Fibroblast of skin of left quadriceps (primary cell): ENCODE measurements at places on chromosomes 2 and 18.
A peak's percentile ranks its signal among the peaks of the same experiment; 100 is the strongest.

DNA sequence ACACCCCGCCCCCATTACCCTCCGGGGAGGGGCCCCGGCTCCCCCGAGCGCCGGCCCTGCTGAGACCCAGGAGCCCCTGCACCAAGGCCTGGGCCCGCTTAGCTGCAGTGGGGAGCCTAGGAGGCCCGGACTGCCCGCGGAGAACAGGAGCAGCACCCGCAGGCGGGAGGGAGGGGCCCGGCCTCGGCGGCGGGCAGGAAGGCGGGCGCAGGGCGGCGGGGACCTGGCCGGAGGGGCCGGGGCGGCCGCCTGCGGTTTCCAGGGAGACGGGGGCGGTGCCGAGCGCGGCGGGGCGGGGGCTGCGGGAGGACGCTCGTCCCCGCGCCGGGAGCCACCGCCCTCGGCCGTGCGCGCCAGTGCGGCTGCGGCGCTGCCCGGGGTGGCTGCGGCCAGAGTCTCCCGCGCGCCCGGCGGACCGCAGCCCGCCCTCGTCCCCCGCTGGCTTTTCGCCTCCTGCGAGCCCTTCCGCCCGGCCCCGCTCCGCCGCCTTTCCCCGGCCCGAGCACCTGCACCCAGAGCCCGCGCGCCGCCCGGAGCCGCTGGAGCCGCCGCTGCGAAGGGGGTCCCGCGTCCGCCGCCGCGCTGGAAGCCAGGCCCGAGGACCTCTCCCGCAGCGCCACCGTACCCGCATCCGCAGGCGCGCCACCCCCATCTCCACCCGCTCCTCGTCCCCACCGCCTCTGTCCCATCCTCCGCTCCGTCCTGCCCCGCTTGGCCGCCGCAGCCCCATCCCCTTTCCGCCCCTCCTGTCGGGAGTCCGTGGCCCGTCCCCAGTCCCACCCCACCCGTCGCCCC is 17.2 kb downstream of the GPC1 start:
- DNase-seq = no peak

GRCh38 chr2:144826105-144826504 is 306.2 kb upstream of the ZEB2 start:
- DNase-seq = no peak

DNA sequence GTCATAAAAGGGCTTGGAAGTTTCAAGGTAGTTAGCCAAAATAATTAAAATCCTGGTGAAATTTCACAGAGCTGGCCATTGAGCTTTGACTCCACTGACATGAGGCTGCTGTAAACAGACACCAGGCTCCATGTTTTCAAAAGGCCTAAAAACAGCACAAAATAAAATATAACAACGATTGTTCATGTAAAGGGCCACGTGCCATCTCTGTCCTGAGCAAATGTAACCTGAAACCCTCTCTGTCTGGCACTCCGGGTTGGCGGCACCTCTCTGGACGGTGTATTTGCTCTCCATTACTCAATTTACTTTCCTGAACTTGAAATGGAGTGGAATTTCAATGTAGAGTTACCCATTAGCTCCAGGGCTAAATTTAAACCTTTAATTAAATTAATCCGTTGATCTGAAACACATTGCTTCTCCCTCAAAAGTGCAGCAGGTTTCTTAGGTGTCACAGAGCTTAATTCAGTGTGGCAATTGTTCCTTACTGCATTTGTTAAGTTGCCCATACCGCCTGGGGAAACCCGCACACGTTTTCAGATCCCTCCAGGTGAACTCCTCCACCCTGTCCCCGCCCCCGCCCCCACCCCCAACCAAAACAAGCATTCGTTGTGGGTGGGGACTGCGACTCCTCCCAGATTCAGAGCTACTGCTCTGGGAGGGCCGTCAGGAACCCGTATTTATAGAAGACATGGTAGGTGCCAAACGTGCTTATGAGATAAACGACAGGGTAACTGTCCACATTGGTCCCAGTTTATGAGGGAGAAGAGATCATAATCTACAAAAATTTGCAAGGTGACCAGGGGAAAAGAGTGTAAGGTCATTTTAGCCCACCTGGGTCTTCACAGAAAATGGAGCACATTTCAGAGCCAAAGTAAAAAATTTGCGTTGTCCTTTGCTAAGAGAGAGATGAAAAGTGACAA is 1.2 kb upstream of the CABLES1 start:
- DNase-seq = no peak

GRCh38 chr2:19435815-19436214 is 77.4 kb upstream of the OSR1 start:
- peak; percentile 62 for DNase-seq

DNA sequence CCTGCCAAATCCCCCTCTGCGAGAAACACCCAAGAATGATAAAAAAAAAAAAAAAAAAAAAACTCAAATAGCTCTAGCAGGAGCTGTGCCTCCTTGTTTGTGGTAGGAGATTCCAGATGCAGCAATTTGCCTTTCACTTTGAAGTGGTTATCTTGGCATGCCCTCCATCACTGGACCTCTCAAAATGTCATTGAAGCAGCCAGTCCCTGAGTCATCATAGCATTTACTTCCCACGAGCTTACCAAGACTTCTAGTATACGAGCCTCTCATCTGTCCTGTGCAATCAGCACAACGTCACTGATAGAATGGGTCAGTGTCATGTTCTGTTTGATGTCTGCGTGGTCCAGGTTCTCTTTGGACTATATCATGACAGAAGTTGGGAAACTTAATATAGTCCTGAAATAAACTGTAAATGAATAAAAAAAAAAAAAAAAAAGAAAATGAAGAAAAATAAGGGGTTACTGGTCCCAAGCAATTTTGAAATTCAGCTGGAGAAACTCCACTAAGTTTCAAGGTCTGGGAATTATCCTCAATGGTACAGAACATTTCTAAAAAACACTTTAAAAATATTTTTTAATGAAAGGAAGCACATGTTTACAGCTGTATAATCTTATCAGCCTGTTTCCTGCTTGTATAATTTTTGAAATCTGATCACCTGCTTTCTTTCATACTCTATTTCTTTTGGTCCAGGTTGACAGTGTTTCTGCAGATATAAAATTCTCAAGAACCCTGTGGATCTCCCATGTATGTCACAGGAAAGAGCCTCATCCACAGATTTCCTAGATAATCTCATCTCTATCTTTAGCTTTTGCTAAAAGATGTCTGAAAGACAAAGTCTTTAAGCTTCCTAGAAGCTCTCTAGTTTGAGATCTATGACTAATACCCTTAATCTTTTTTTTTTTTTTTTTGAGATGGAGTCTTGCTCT is 74.1 kb upstream of the EHBP1 start:
- no peak for DNase-seq

DNA sequence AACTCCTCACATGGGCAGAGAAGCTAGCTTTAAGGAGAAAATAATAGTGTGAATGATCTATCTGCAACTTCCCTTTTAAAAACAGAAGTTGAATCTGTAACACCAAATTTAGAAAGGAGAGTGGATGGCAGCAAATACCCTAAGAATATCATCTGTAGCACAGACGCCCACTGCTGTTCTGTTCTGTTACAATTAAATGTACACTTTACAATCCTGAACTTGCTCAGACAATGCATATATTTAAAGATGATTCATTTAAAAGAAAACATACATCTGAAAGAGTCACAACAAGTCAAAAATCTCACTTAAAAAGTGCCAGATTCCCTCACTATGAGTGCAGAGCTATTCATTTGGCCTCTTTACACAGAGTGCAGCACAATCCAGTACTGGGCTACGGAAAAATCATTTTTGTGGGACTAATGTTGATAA is 8.0 kb upstream of the SERTAD2 start:
- no peak for DNase-seq

- no peak for DNase-seq
Measured at GRCh38 chr18:78986018-78986481, 6.4 kb downstream of the SALL3 start.

DNA sequence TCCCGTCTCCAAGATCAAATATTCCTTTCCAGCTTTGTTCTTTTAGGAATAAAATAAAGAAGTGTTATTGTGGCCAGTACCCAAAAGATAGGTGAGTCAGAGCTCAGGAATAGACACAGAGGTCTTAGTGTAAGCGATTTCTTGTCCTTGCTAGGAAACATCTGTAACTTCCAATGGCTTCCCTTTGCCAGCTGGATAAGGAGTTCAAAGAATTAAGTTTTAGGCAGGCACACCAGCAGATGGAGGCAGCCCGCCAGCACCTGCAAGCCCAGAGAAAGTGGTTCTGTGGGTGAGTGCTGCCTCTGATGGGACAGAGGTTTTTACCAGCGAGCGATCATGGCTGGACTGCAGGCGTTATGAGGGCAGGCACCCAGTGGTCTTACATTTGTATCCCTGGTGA is 125.4 kb downstream of the MGAT5 start:
- no peak for DNase-seq

GRCh38 chr18:79572093-79572780 is 107.4 kb upstream of the CTDP1 start:
- no peak for DNase-seq

- no peak for DNase-seq
Measured at GRCh38 chr2:112996635-112997034, 8.6 kb upstream of the IL36A start.

DNA sequence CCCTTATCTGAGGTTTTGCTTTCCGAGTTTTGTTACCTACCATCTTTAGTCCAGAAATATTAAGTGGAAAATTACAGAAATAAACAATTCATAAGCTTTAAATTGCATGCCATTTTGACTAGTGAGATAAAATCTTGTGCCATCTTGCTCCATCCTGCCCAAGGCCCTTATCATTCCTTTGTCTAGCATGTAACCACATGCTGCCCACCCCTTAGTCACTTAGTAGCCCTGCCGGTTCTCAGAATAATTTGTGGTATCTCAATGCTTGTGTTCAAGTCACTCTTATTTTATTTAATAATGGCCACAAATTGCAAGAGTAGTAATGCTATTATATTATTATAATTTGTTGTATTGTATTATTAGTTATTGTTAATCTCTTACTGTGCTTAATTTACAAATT is 36.8 kb upstream of the VPS54 start:
- no peak for DNase-seq

DNA sequence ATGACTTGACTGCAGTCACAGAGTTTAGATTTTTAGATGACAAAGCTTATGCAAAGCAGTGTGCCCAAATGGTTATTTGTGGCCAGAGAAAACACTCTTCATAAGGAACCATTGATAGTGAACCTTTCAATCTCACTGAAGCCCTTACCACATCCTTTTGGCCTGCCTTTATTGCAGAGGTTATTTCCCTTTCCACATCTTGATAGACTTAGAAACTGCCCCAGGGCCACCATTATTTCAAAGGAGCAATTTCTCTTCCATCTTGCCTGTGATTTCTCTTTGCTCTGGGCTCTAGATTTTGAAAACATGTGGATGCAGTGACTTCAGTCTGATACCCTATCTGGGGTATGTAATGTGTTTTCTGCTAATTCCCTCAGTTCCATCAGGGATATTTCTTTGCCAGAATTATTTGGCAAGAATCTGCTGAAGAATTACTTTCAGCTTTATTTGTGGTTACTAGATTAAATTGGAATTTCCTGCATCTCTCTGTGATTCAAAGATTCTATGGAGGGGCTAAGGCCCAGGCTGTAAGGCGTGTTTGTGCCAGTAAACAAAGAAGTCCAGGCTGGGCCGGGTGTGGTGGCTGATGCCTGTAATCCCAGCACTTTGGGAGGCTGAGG is 51.0 kb downstream of the MOGAT1 start:
- DNase-seq = peak; percentile 83

DNA sequence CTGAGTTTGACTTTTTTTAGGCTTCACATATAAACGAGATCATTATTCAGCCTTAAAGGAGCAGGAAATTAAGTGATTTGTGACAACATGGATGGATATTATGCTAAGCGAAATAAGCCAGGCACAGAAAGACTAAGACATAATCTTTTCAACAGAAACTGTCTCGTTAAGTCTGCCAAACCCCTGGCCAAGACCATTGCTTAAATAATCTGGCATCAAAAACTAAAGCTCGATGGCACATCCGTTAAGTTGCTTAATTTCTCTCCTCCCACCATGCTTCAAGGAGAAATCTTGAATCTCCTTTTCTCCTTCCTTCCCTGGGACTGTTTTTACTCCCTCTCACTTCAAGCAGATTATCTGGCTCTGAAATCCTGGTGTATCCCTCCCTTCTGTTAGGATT is 140.3 kb downstream of the GALNT14 start:
- no peak for DNase-seq

DNA sequence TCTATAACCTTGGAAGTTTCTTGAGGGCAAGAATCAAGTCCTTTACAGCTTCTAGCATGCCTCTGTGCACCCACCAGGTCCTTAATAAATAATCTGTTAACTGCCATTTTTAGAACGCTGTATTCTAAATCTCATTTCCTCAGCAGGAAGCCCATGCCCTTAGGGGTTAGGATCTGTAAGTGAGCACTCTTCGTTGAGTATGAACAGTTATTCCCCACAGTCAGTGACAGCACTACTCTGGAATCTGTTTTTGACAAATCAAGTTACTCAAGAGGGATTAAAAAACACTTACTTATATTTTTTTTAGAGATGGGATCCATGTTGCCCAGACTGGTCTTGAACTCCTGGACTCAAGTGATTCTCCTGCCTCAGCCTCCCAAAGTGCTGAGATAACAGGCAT is 14.6 kb downstream of the PAIP2B start:
- DNase-seq = no peak

DNA sequence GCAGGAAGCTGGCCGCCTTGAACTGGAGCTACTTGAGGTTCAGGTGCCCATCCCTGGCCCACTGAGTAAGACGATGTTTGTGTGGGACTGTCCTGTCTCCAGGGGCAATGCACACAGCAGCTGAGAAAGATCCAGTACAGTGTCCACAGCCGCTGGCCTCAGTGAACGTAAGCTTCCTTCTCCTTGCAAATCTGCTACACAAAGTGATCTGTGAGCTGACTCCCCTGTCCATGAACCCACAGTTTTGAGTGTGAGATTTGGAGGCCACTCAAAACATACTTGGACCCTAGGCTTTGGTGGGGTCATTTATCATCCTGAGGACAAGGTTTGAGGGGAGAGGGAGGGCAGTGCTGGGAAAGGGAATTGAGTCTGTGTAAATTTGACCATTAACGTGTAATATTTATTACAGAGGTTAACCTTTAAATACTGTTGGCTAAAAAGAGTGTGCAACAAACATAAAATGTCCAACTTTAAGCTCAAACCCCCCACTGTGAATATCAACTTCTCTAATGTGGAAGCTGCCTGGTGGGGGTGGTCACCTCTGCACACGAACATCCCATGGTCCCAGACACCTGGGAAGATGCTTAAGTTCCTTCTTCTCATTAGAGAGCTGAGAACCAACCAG is 4.9 kb upstream of the CYS1 start:
- DNase-seq = no peak
